ENCODE measurements at places on chromosomes 13 and 19.

GRCh38 chr13:30882026-30882850, 23.8 kb upstream of the MEDAG start:
- DNase-seq: no peak

DNA sequence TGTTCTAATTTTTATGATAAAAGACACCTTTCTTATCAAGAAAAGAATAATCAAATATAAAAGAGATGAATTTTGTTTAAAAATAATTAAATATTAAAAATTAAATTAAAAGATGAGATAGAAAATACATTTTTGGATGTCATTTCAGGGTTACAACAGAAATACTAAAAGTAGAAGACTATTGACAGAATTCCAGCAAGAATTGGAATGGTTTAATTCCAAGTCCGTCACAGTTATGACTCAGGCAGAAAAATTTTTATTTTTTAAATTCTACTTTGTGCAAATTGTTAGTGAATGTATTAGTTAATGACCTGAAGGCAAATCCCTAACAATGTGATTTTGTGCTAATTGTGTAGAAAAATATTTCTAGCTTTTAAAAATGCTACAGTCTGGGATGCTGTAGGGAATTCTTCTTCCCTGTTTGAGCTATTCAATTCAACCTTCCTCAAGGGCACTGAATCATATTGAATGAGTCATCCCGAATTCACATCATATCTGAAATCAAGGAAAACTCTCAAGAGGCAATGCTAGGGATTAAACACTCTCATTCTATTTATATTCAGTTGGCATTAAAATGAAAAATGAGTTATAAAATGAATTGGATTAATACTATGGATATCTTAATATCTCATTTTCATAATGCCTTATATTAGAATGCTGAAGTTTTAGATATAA, 633.5 kb upstream of the ATXN8OS start:
- no peak for DNase-seq

DNA sequence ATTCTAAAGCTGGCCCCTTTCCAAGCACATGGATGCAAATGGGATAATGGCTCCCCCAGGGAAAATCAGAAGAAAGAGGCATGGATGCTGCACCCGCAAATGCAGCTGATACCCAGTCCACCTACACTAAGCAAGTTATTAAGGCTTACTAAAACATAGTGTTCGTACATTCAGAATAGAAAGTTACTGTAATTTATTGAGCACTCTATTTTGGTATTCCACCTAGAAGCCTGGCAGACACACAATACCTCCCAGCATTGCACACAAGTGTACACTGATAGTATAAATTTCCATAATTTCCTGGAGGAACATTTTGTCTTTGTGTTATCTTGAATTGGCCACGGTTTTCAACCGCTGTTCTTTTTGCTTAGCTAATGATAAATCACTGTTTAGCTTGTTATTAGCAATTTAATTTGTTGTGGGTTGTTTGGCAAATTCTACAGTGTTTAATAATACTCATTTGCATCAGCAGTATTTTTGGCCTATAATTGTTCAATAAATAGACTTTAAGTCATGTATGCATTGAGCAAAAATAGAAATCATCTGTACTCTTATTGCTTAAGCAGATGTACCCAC, 94.5 kb upstream of the MRI1 start:
- no peak for DNase-seq

DNA sequence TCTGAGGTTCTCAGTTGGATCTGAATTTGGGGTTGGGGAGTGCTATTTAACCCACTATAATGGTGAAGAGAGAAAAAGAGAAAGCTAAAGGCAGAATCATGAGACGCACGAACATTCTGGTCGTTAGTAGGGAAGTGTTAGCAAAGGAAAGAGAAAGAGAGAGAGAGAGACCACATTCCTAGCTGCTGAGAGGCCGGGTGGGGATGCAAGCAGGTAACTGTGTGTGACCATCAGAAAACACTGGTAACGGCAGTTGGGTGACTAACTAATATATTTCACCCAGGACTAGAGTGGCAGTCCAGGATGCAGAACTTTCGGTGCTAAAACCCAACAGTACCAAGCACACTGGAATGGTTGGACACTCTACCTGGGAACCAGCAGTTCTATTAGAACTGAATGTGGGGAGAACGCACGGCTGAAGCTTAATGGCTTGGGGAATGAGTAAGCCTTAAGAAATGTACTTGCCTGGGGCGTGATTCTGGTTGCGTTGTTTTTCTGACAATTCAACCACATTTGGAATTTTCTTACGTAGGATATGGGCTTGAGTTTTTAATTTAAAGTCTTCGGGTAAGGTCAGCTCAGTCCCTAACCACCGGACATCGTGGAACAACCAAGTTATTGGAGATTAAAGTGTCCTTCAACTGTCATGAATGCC, 130.2 kb downstream of the DNAJC15 start:
- DNase-seq: no peak

GRCh38 chr19:58181902-58182576, 822 bp upstream of the ZNF274 start:
- no peak for DNase-seq

DNA sequence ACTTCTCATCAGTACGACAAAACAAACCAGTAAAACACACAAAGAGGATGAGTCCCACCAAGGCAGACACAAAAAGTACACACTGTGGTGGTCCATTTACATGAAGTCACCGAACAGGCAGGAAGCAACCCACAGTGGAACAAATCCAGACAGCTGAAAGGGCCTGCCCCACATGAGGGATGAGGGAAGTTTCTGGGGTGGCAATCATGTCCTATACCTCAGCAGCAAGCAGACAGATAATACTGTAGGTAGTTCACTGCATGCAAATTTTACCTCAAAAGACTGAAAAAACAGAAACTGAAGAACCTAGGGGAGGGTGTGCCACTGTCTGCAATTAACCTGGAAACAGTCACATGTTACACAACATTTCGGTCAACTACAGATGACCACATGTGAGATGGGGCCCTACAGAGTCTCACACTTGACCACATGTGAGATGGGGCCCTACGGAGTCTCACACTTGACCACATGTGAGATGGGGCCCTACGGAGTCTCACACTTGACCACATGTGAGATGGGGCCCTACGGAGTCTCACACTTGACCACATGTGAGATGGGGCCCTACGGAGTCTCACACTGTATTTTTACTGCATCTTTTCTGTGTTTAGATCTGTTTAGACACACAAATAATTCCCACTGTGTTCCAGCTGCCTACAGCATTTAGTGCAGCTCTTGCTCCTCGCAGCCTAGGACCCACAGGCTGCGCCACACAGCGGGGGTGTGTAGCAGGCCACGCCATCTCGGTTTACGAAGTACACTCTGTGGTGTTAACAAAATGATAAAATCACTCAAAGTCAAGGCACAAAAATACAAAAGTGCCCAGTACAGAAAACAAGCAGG, 22.2 kb downstream of the PCID2 start:
- no peak for DNase-seq

GRCh38 chr13:46683676-46684260, 113.2 kb downstream of the ESD start:
- DNase-seq: no peak

DNA sequence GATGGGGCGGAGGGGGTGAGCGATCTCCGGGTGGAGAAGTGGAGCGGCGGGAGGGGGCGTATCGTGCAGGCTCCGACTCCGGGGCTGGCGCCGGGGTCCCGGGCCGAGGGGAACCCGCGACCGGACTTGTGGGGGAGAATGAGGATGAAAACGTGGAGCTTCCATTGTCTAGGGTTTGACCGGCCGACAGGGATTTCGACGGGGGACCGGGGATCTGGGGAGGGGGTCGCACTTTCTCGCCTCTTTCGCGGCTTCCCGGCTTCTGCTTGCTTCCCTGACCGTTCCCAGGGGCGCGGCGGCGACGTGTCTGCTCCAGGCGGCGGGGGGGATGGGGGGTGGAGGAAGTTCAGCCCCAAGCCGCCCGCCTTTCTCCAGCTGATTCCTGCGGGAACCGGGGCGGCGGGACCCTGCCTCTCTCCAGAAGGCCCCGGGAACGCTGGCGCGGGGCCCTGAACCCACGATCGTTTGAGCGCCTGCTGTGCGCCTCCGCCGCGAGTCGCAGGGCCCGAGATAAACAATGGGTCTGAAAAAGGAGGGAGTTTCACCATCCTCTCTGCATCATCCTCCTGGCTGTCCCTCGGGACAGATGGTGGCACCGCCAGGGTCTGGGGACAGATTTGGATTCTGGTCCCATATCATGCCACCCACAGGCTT, 790 bp downstream of the TPM4 start:
- DNase-seq: no peak

- DNase-seq: peak; percentile 69
Measured at GRCh38 chr19:10580979-10581631, 6.0 kb downstream of the AP1M2 start.

DNA sequence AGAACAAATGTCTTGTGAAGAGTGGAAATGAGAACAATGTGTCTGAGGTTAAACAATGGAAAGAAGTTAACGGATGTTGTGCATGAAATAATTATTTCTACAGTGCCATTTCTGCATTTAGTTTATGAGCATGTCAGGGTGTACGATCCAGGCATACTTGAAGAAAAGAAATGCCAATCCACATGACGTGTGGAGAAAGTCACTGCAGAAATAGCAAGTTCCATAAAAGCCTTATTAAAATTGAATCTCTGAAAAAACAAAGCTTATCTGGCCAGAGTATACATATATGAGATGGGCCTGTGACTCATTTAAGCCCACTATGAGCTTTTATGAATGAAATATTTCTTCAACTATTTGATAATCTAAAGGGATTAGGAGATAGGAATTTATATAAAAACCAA, 426.1 kb downstream of the EFNB2 start:
- DNase-seq: no peak

DNA sequence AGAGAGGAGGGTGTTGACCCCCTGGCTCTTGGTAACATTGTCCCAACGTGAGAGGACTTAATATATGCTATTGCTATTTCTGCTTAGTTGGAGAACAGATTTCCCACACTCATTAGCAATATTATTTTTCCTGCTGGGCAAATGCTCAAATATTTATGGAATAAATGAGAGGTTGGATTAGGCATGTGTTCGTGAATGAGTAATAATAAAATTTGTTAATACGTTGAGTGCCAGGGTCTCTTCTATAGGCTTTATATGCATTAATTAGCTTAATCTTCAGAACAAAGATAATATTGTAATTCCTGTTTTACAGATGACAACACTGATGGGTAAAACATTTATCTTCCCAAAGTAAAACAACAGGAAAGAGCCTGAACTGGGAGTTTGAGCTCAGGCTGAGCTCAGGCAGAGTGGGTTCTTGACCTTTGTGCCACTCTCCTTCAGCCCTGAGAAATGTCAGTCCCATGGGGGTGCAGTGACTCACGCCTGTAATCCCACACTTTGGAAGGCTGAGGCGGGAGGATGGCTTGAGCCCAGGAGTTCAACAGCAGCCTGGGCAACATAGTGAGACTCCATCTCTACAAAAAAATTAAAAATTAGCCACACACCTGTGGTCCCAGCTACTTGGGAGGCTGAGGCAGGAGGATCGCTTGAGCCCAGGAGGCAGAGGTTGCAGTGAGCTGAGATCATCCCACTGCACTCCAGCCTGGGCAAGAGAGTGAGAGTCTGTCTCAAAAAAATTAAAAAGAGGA, 1.2 kb downstream of the ZNF233 start:
- no peak for DNase-seq

- DNase-seq: no peak
Measured at GRCh38 chr19:3575260-3575741, 2.6 kb downstream of the HMG20B start.
